ENCODE measurements at places on chromosomes 12 and 14. TPM values are rescaled to one million over a fixed set of nuclear protein-coding genes. Genes with fewer than 3 reads are reported as not detected.

FOXM1 gene
- total RNA-seq = 5.2 TPM

- DNase-seq = peak; percentile 76
Measured at GRCh38 chr14:75340921-75341320, 62.3 kb downstream of the FOS start.

DNA sequence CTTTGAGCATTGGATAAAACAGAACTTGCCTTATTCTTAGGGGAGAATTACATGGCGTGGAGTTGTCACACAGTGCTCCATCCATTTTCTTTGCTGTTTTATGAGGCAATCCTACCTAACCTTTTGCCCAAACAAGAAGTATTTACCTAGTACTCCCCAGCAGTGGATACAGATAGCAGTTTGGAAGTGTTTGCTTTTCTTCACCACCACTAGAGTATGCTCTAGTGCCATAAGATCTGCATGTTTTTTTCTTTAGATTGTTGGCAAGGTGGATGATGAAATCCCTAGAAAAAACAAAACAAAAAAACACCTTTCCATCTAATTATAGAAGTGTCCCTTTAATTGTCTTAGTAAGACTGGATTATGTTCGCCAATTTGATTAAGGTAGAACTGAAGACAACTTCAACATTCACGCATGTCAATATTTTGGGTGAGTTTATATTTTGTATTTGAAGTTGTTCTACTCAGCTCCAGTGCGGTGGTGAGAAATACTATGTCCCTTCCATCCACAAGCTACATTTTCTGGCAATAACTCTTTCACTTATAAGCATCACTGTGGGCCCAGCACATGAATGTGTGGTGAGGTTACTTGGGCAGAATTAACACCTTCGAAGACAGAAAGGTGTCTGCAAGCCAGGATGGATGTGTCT is 23.6 kb upstream of the TMEM260 start:
- no peak for DNase-seq

- no peak for DNase-seq
Measured at GRCh38 chr12:47795121-47795813, 22.2 kb downstream of the SLC48A1 start.

DNA sequence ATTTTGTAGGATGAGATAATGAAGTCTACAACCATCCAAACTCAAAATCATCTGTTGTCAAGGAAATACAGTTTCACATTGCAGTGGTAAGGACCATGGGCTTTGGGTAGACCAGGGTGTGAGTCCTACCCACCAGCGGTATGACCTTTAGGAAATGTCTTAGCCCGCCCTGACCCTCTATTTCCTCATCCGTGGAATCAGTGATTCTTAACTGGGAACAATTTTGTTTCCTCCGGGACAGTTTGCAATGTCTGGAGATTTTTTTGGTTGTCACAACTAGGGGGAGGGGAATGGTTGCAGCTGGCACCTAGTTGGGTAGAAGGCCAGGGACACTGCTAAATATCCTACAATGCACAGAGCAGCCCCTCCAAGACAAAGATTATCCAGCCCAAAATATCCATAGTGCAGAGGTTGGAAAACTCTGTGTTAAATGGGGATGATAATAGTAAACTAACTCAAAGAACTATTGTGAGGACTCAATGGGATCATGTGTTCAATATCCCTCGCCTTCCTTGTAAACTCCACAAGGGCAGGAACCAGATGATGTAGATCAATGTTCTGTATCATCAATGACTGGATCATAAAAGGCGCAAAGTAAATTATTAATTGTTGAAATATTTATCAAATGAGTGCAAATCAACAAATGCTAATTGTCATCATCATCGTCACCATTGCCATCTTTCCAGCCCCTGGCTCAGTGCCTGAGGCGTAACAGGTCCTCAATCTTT is 15.7 kb upstream of the IFT81 start:
- no peak for DNase-seq

GLT8D2 gene
- total RNA-seq = 4.3 TPM

CHST11 gene
- 24.9 TPM for total RNA-seq

TAS2R46 gene
- total RNA-seq = not detected

RND1 gene
- total RNA-seq = 3.3 TPM

GRCh38 chr12:57836442-57837375 is 9.8 kb downstream of the CTDSP2 start:
- DNase-seq = peak; percentile 71

DNA sequence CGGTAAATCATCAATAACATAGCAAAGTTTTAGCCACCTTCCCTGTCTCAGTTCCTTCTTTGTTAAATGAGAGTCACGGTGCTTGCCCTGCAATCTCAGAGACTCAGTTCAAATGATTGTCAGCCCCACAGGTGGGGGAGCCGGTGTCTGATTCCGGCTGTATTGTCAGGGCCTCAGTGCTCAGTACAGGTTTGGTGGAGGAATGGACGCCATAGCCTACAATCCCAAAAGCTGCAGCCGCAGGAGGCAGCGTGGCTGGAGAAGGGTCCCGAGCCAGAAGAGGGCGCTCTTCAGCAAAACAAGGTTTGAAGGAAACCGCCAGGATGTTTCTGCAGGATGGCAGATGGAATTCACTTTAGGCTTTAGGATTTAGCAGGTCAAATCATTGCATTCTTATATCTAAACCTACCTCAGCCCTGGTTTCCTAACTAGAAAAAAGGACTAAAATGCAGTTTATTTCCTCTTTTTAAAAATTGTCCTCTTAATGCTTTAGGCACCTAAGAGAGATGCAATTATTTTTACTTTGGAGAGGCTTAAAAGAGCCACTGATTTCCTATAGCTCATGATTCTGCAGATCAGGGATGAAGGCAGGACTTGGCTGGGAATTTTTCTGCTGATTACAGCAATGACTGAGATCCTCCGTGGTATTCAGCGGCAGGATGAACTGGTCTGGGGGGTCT is 29.2 kb downstream of the FOS start:
- peak; percentile 92 for DNase-seq

DNA sequence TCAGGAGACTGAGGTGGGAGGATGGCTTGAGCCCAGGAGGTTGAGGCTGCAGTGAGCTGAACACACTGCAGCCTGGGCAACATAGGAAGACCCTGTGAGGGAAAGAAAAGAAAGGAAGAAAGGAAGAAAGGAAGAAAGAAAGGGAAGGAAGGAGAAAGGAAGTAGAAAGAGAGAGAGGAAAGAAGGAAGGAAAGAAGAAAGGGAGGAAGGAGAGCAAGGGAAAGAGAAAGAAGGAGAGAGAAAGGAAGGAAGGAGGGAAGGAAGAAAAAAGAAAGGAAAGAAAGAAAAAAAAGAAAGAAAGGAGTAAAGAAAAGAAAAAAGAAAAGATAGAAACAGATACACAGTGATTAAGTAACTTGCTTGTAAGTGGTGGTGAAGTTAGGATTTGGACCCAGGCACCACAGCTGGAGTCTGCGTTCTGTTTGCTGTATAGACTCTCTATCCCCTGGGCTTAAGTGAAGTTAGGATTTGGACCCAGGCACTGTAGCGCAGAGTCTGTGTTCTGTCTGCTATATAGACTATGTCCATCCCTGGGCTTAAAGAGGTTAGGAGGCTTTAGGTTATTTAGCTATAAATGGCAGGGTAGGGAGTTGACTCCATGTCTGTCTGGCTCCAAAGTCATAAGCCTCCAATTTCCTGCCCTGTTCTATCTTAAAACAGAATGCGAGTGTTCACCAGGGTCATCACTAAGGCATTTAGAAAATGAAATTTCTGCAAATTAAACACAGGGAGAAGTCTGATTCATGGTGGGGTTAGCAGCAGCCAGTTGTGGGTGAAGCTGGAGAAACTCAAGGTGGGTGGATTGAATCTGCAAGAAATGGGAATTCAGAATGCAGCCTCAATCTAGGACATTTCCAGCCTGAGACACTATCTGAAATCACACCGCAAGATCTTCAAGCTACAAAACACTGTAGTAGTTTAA is 13.3 kb upstream of the C12orf75 start:
- DNase-seq = no peak

IL31 gene
- total RNA-seq = not detected

DNA sequence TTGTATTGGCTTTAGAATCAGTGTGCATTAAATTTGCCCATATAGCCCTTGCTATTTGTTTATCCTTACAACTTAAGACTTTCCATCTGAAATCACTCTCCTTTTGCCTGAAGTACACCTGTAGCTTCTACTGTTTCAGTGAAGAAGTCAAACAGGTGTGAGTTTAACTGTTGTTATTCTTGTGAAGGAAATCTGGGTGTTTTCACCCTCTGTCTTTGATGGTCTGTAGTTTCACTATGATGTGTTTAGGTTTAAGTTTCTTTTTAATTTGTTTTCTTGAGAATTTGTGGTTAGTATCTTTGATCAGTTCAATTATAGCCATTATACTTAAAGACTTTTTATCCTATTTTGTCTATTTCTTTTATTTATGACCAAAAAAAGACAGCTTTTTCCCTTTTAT is 68.9 kb upstream of the BBS10 start:
- no peak for DNase-seq

GRCh38 chr12:89859508-89860220 is 151.0 kb upstream of the ATP2B1 start:
- DNase-seq = no peak

DNA sequence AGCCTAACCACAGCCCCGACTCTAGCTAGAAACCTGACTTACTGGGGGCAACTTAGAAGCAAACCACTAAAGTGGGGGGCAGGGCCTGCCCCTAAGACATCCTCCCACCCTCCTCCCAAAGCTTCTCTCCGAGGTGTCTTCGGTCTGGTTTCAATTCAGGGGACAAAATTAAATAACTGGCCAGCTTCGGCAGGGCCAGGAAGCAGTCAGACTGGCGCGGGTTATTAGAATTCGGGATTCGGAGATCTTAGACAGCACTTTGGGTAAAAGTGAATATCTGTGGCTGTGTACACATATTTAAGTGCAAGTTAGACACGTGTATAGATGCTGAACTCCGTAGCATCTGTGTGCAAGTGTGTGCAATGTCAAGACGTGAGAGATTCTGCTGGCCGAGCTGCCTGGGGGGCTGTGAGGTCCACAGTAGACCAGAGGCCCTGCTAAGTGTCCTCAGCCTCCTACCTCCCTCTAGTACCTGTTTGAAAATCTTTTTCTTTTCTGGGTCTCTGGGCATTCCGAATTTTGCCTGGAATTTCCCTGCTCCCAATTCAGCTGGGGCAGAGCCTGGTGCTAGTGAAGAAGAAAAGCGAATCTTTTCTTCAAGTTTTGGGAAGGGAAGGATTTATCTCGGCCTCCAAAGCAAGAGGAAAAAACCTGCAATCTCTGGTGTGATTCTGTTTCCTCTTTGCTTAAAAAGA is 4.0 kb upstream of the HOXC10 start:
- no peak for DNase-seq

GYS2 gene
- total RNA-seq = 0.16 TPM

DNA sequence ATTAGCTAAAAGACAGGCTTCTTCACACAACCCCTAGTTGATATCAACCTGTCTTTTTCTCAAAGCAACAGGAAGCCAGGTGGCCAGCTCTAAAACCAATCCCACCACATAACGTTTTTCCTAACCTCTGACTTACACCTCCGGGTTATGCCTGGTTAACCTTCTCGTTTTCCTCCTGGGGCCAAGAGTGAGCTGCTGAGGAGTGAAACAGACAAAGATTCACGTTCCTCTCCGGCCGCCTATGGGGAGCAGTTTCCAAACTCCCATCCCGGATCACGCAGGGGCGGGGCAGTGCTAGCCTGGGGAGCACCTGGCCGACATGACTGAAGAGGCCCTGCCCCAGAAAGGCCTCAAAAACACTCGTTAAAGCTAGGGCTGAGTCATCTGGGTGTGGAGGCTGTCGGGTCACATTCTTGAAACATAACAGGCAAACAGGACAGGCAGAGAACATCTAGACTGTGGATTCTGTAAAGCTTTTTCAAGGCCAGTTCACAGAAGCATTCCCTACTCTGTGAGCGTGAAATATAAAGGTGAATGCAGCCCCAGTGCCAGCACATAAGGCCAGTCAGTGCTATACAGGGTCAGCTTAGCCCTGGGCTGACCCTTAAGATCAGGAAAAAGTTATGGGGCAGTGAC is 25.9 kb upstream of the LGALS3 start:
- DNase-seq = peak; percentile 91

GRCh38 chr12:64625243-64626077 is 15.2 kb downstream of the RASSF3 start:
- DNase-seq = peak; percentile 54

PTPRQ gene
- total RNA-seq = under 0.01 TPM

OVCH1 gene
- not detected for total RNA-seq

DNA sequence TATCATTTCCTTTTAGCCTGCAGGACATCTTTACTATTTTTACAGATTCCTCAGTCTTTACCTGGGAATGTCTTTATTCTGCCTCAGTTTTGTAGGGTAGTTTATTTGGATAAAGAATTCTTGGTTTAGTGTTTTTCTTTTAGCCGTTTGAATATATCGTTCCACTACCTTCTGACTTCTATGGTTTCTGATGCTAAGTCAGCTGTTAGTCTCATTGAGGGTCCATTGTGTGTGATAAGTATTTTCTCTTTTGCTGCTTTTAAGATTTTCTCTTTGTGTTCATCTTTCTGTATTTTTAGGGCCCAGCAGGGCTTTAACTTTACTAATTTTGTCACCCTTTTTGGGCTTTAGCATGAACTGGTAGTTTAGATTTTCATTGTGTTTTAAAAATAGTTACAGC is 113.5 kb downstream of the MNAT1 start:
- no peak for DNase-seq

- no peak for DNase-seq
Measured at GRCh38 chr12:88816201-88816600, 235.9 kb upstream of the KITLG start.

DNA sequence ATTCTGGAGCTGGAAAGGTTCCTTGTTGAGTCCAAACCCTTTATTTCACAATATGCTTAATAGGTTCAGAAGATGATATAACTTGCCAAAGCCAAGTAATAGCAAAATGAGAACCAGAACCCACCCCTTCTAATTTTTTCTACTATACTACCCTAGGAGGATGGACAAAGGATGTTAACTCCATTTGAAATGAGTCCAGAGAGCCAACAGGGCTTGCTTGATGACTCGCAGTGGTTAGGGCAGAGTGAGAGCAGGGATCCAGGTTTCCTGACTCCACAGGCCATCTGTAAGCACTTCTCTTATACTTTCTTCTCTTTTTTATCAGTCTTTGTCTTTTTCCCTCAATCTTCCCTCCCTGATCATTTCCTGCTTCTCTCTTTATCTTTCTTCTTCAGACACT is 668.1 kb downstream of the MED13L start:
- DNase-seq = no peak

- peak; percentile 56 for DNase-seq
Measured at GRCh38 chr12:92408072-92408900, 262.6 kb upstream of the BTG1 start.

DNA sequence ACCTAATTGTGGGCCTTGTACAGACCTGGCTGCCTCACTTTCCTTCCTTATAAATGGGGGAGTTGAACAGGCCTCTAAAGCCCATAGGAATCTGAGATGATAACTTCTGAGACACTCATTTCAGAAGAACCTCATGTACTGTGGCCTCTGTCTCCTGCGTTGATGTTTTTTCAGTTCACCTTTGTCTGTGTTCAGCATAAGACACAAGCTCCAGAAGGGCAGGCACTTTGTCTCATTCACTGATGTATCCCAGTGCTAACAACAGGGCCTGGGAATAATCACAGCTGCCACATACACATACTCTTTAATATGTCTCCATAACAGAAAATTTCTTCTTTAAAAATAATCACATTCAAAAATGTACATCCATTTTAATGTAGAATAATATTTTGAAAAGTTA is 3.3 kb downstream of the FGD6 start:
- no peak for DNase-seq

SLC5A8 gene
- not detected for total RNA-seq
